WTC11 (cell line): ENCODE measurements at places on chromosomes 4 and X. TPM values are rescaled to one million over a fixed set of nuclear protein-coding genes. Genes with fewer than 3 reads are reported as not detected.

XIAP gene
- 31.4 to 40.7 TPM (median 38.5 TPM) in 3 replicates for total RNA-seq

VCX3B gene
- total RNA-seq = not detected in 3 replicates

UCHL1 gene
- 487 to 548 TPM (median 488 TPM) in 3 replicates for total RNA-seq

PPP4R3C gene
- not detected in 3 replicates for total RNA-seq

STK32B gene
- 1.2 to 1.9 TPM (median 1.6 TPM) in 3 replicates for total RNA-seq

ARHGAP6 gene
- total RNA-seq = 0.55 to 1.0 TPM (median 0.89 TPM) in 3 replicates

ADH1C gene
- 0.22 to 0.23 TPM in 2 of 3 replicates, not detected in the other for total RNA-seq

SPANXN3 gene
- total RNA-seq = not detected in 3 replicates

BEX3 gene
- 263 to 292 TPM (median 277 TPM) in 3 replicates for total RNA-seq

CCDC110 gene
- 2.1 to 2.9 TPM (median 2.2 TPM) in 3 replicates for total RNA-seq

SMAD1 gene
- total RNA-seq = 14.1 to 15.4 TPM (median 15.1 TPM) in 3 replicates

SRPX2 gene
- total RNA-seq = 0.24 to 0.62 TPM (median 0.34 TPM) in 3 replicates

GPR50 gene
- 5.9 to 12.0 TPM (median 5.9 TPM) in 3 replicates for total RNA-seq
